NCI-H226 (cell line): ENCODE measurements at places on chromosomes 16 and 17.

DNA sequence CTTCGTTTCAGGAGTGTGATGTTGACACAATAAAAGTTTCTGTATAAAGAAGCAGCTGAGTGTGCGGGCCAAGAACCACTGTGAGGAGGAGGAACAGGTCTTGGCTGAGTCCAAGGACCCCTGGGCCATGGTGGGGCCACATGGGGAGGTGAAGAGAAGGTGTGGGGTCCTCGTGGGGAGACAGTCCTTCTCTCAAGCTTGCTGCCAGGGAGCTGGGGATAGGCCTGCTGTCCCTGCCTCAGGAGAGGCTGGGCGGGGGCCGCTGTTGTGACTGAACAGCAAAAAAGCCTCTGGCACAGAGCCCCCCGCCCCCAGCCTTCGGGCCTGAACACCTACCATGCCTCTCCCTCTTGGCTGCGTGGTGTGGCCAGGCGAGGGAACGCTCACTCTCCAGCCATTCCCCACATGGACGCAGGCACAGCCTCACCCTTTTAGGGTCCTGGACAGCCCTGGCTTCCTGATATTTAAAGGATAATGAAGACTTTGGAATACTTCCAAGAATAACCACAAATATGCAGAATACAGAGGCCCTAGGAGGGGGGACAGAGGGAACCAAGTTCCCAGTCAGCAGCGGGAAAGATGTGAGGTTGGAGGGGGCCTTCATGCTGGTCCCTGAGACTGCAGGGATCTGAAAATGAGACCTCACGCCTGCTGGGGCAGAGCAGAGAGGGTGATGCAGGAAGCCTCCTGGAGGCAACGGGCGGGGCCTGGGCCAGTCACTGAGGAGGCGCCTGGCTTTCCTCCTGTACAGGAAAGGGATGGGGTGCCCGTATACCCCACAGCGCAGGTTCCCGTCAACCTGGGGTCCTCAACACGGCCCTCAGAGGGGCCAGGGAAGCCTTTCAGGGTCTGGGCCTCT, 100.0 kb upstream of the CREBBP start:
- DNase-seq, result peak; percentile 14

- no peak for DNase-seq
Measured at GRCh38 chr16:86671486-86672178, 93.3 kb downstream of the FOXL1 start.

GRCh38 chr16:27321013-27321915, 7.5 kb downstream of the IL4R start:
- DNase-seq, result peak; percentile 76

GRCh38 chr17:78990349-78991016, 10.8 kb upstream of the LGALS3BP start:
- DNase-seq, result no peak

GRCh38 chr17:16471295-16471694, 20.7 kb downstream of the LRRC75A start:
- DNase-seq, result no peak

DNA sequence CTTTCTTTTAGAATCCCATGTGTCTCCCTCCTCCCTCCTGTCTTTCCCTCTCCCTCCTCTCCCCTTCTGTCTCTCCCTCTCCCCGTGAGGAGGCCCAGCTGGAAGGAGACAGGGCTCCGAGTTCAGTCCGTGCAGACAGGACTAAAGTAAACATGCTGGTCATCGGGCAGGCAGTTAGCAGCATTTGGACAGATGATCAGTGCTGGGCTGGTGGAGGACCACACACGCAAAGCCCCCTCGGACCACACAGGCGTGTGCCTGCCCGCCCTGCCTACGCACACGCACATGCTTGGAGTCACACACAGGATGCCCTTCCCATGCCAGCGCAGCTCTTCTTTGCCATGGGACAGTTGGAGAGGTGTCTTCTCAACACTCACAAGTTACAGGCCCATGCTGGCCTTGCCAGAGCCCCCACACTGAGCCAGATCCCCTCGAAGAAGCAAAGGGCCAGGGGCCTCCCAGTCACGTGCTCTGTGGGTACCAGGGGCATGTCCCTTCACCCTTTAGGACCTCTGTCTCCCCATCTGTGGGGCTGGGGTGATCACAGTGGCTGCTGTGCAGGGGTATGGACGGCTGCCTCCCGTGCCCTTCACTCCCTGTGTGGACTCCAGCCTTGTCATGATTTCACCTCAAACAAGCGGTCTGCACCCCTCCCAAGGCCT, 215.7 kb upstream of the FOXF1 start:
- DNase-seq, result no peak

GRCh38 chr16:5478036-5478435, 380.4 kb upstream of the EEF2KMT start:
- no peak for DNase-seq

- no peak for DNase-seq
Measured at GRCh38 chr17:4235372-4236279, 28.2 kb downstream of the ANKFY1 start.

DNA sequence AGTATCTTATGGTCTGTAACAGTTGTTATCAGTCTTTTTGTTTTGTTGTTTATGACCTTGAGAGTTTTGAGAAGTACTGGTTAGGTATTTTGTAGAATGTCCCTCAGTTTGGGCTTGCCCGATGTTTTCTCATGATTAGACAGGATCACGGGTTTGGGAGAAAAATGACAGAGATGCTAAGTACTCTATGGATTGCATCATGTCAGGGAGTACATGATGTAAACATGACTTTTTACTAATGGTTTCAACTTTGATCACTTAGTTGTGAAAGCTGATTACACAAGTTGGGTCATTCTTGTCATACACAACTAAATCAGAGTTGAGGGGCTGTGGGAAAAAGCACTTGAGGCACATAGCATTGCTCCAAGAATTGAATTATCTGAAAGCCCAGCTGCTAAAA, 94.7 kb upstream of the SIAH1 start:
- DNase-seq, result no peak

- DNase-seq, result no peak
Measured at GRCh38 chr17:83186751-83187421, 107.5 kb downstream of the METRNL start.

- peak; percentile 16 for DNase-seq
Measured at GRCh38 chr17:63498626-63499195, 21.9 kb downstream of the ACE start.

DNA sequence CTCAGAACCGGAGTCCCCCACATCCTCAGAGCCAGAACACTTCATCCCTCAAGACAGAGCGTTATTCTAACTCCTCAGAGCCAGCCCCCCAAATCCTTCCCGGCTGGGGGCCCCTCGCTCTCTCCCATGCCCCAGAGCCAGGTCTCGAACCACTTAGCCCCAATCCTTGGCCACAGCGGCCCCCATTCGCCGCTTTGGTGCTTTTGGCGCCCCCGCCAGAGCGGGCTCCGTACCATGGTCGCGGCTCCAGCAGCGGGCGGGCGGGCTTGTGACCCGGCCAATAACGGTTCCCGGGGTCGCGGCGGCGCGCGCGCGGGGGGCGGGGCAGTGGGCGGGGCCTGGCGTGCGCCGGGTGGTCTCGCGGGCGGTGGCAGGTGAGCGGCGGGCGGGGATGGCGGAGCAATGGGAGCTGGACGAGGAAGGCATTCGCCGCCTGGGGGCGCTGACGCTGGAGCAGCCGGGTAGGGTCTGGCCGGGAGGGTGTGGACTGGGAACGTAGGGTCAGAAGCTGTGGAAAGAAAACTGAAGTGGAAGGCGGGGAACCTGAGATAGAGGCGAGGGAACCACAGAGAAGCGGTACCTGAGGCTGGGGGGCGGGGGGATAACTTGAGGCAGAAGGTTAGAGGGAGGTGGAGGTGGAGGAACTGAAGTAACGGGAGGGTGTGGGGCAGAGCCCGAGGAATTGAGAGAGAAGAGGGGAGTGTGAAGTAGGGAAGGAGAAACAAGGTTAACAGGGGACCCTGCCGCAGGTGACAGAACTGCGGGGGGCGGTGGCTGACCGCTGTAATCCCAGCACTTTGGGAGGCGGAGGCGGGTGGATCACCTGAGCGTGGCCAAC, at the start of the genes KCTD19 and LRRC36:
Gene KCTD19 (minus strand): TSS at position 270 of the 838 bp plus-strand sequence. CDS start 34 bp downstream, at position 236.
Gene LRRC36 (plus strand): TSS at position 344 of the 838 bp plus-strand sequence. CDS start 48 bp downstream, at position 392.
- no peak for DNase-seq

DNA sequence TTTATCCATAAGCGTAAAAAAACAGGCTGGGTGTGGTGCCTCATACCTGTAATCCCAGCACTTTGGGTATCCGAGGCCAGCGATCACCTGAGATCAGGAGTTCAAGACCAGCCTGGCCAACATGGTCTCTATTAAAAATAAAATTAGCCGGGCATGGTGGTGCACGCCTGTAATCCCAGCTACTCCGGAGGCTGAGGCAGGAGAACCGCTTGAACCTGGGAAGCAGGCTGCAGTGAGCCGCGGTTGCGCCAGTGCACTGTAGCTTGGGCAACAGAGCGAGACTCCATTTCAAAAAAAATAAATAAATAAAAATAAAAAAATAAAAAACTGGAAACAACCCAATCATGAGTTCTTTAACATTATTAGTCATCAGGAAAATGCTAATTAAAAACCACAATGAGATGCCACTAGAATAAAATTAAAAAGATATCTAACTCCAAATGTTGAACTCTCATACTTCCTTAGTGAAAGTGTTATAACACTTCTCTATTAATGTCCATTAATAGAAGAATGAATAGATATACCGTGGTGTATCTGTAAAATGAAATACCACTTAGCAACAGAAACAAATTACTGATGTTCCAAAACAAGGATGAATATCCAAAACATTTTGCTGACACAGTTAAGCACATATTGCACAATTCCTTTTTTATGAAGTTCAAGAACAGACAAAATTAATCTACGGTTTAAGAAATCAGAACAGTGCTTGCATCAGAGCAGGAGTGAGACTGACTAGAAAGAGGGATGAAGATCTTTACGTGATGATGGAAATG, 13.1 kb downstream of the MPHOSPH6 start:
- DNase-seq, result no peak

DNA sequence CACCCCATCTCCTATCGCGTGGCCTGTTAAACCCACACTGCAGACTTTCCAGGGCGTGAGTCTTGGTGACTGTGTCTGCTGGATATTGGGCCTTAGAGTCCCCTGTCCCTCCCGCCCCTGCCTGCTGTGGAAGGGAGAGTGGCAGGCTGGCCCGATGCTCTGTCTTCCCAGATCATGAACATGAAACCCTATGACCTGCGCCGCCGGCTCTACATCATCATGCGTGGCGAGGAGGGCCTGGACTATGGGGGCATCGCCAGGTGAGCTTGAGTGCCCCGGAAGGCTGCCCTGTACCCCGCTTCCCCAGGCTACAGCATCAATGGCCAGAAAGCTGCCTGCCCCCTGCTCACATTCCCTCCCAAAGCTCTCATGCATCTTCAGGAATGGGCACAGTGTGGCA, 19.5 kb upstream of the CLEC18A start:
- DNase-seq, result no peak

- DNase-seq, result no peak
Measured at GRCh38 chr17:29595943-29596774, 3.2 kb downstream of the ANKRD13B start.

DNA sequence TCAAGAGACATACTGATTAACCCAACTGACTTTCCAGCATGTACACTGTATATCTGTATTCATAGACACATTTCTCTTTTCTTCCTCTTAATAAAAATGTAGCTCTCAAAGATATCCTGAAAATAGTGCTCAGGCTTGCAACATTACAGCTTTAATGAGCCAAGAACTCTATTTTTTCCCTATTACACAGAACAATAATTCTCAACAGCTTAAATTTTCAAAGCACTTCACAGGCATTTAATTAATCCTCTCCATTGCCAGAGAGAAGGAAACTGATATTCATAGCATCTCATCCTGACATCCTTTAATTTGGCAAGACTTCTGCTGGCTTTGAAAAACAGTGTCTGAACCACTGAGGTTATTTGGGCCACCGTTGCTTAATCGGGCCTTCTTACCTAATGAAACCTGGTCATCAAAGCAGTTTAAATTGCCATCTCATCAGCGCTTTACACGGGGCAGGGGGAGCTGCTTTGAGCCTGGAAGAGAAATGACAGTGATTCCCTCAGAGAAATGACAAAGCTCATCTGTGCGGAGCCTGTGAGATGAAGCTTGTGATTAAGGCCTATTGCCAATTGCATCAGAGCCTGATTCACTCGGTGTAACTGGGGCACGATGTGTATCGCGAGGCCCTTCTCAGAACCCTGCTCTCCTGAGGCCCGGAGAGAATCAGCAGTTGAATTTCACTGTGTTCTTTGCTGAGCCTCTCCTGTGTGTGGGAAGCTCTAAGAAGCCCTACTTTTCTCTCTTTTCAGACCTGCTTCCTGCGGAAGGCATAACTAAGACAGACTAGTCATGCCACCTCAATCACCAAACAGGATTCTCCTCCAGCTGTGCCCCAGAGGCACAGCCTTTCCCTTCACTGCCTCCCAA, 8.5 kb upstream of the SIAH1 start:
- no peak for DNase-seq

GRCh38 chr16:47069313-47069712, 74.4 kb downstream of the NETO2 start:
- DNase-seq, result no peak

DNA sequence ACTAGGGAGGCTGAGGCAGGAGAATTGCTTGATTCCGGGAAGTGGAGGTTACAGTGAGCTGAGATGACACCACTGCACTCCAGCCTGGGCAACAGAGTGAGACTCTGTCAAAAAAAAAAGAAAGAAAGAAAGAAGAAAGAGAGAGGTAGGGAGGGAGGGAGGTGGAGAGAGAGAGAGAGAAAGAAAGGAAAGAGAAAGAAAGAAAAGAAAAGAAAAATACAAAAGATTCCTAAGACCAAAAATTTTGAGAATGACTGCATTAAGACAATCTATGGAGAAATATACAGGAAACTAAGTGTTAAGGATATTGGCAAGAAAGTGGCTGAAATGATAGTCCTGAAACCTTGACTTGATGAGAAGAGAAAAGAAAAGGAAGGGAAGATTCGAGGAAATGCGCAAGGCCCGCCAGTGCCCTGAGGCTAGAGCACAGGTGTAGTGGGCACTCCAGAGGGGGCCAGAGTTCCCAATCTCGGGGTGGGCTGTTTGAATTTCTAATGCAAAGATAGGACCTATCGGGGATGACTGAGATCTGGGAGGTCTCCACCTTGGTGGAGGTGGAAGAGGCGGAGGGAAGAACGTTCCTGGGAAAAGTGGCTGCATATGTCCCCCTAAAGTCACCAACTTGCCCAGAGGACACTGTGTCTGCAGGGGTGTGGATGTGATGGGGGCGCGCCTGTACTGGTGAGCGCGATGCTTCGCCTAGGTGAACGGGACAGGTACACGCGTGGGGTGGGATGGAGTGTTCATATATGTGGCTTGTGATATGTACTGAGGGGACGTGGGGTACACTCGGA, 654 bp upstream of the SCNN1B start:
- DNase-seq, result no peak

GRCh38 chr17:48283411-48283810, 146.6 kb downstream of the SKAP1 start:
- no peak for DNase-seq
